Stimulated activated CD8-positive, alpha-beta memory T cell treated with anti-CD3 and anti-CD28 coated beads, Interleukin-7, amount 100 ng/mL, for 1 hour (primary cell): ENCODE measurements at places on chromosomes 13 and 19.
A peak's percentile ranks its signal among the peaks of the same experiment; 100 is the strongest.

DNA sequence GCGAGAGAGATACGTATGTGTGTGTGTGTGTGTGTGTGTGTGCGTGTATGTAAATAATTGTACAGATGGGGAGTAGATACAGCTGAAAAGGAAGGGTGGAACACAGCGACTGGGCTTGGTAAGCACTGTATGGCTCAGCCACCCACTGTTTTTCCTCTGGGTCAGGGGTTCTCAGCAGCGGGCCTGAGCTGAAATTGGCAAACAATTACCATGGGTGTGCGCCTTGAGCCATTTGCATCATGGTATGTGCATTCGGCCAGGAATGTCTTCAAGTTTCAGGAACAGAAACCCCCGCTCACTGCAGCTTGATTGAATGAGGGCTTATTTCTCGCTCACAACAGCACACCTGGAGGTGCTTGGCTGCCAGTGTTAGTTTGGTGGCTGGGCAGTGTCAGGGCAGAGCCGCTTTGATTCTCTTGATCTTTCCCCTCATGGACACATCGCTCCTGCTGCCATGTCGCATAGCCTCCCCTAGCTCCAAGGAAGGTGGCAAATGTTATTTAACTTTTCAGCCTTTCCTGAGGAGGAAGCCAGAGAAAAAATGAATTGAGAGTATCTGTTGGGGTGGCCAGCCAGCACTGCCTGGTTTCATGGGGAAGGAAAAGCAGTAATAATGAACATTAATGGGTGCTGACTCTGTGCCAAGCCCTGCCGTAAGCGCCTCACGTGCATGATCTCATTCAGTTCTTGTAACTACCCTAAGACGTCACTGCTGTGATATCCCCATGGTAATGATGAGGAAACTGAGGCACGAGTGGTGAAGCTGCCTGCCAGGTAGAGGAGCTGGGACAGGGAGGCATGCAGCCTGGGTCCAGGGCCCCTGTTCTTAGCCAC, 126.9 kb downstream of the SIPA1L3 start:
- DNase-seq = no peak

- DNase-seq = no peak
These were observed 514 bp upstream of the MCEMP1 start for GRCh38 chr19:7676376-7676775.

GRCh38 chr13:37229931-37230330, 124.5 kb upstream of the CSNK1A1L start:
- DNase-seq = no peak

DNA sequence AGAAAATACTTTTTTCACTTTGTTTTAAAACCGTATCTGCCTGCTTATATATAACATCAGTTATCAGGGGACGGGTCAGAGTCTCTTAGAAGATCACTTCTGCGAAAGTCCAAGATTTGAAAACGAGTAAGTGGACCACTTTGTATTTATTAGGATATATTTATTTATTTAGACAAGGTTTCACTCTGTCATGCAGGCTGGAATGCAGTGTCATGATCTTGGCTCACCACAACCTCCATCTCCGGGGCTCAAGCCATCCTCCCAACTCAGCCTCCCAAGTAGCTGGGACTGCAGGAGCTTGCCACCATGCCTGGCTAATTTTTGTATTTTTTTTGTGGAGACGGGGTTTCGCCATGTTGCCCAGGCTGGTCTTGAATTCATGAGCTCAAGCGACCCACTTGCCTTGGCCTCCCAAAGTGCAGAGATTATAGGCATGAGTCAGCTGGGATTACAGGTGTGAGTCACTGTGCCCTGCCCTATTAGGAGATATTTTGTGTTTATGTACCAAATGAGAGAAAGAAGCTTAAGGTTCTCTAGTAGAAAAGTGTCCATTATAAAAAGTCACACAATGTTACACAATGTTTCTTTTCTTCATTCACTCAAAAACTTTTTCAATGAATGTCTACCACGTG, 39.5 kb downstream of the RASL11A start:
- no peak for DNase-seq

- no peak for DNase-seq
These were observed 155.9 kb downstream of the DLEU7 start for GRCh38 chr13:50687545-50687944.

DNA sequence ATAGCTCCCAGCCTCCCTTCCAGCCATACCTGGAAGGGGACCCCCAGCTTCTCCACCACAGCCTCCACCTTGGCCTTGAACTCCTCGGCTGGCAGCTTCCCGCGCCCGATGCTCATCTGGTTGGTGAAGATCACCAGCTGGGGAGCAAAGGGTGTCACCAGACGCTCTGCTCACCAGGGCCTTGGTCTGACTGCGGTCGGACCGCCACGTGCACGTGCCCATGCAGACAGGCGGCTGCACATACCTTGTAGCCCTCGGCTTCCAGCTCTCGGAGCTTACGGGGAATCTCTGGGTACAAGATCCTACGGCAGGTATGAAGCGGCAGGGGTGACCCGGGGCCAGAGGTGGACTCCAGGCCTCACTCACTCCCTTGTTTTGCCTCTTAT, 3.4 kb downstream of the PNKP start:
- no peak for DNase-seq

GRCh38 chr13:21814604-21815003, 143.7 kb downstream of the FGF9 start:
- DNase-seq = no peak

GRCh38 chr19:3094601-3095440, 659 bp downstream of the GNA11 start:
- no peak for DNase-seq

GRCh38 chr13:27379126-27379525, 45.3 kb upstream of the GTF3A start:
- no peak for DNase-seq

DNA sequence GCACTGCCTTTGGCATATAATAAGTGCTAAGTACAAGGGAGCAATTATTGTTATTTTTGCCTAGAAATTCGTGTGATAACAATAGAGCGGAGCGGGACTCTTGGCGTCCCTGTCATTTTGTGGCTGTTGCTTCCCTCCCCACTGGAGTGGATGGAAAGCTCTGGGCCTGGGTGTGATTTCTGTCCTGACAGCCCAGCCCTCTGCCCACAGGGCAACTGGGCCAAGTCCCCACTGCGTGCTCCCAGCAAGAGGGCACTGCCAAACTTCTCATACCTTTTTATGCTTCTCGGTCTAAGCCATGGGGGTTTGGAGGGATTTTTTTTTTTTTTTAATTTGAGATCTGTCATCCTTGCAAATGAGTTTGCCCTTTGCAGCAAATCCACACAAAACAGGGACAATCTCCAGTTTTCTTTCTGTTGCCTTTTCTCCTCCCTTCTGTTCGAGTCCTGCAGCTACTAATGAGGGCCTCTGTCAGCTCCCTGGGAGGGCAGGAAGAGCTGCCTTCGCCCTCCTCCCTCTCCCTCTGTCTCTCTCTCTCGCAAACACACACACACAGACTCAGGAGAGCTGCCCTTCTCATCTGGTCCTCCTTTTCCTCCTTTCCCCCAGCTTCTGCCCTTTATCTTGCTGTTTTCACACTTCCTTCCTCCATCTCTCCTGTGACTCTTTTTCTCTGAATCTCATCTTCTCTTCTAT, 103.9 kb downstream of the DNAJC15 start:
- DNase-seq = no peak

GRCh38 chr19:8445488-8446001, 770 bp downstream of the HNRNPM start:
- peak; percentile 10 for DNase-seq

GRCh38 chr13:87981416-87981815, 310.2 kb downstream of the SLITRK5 start:
- no peak for DNase-seq
